ENCODE measurements at places on chromosomes 3 and 15. TPM values are rescaled to one million over a fixed set of nuclear protein-coding genes. Genes with fewer than 3 reads are reported as not detected.

DNA sequence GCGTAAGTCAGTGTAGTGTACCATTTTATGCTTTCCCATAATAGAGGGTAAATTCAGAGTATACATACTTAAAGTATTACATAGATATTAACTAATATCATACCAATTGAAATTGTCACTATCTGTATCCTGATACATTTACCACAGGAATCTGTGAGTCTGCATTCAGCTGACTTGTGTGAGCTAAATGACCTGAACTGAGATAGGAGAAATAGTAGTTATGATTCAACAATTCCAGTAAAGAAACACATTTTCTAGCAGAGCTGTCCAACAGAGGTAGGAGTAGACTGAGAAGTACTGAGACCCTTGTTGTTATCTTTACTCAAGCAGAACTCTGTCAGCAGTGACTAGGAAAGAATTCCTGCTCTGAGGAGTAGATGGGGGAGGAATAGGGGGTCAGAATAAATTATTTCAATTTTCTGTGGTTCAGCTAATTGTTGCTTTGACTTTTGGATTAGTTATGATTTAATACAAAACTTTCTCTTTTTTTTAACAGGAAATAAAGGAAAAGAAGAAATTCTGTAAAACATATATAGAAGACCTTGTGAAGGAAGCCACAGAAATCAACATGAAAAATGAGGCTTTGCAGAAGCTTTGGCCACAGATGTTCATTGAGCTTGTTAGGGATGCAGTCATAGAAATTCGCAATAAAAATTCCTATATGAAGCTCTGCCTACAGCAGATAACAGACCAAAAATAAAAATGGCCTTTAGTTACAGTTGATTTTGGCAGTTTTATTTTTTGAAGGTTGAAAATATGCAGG lies 66.2 kb upstream of the THSD4 start:
- DNase-seq: no peak

DNA sequence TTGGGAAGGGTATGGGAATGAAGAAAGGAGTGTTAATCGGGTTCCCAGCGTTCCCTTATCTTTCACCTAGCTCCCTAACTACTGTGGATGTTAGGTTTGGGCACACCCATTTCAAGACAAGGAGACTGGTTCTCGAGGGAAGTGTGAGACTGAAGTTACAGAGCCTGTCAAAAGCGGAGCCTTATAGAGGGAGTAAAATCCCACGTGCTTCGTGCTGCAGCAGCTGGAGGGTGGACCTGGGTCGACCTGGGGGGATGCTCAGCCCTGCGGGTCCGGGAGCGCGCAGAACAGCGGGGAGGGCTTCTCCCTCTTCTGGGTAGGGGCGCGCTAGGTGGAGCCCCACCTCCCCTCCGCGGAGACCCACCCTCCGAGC lies 314 bp upstream of the TMED3 start:
- DNase-seq: peak; percentile 17

Gene SNX4
- total RNA-seq: 22.9 TPM

Gene COL6A5
- total RNA-seq: not detected

- no peak for DNase-seq
These were observed 28.3 kb upstream of the NUDT16 start for GRCh38 chr3:131353016-131353877.

Measured in esophagus muscularis mucosa (tissue), 4 donors.